Left lung (tissue), 14 donors: ENCODE measurements at places on chromosomes 5 and 9. TPM values are rescaled to one million over a fixed set of nuclear protein-coding genes. Genes with fewer than 3 reads are reported as not detected.

GRCh38 chr5:67746103-67746502 lies 469.5 kb upstream of the PIK3R1 start:
- no peak overlapping the region for H3K4me3 ChIP-seq
- no peaks in the 10 kb centered on the region for H3K4me1 ChIP-seq
- DNase-seq = no peak

GRCh38 chr9:129549684-129550083 lies 71.2 kb downstream of the C9orf50 start:
- H3K4me1 ChIP-seq = peaks cover 4% of the 10 kb centered on the region
- H3K27ac ChIP-seq = peak overlapping the region; percentile 67
- H3K27me3 ChIP-seq = no peaks in the 10 kb centered on the region
- no peaks in the 10 kb centered on the region for H3K36me3 ChIP-seq

GRCh38 chr5:154422298-154422697 lies 23.5 kb upstream of the SAP30L start:
- no peaks in the 10 kb centered on the region for H3K27me3 ChIP-seq
- DNase-seq = no peak
- H3K4me3 ChIP-seq = no peak overlapping the region
- H3K4me1 ChIP-seq = no peaks in the 10 kb centered on the region
- H3K27ac ChIP-seq = no peak overlapping the region

- H3K4me3 ChIP-seq = no peak overlapping the region
- H3K4me1 ChIP-seq = peaks cover 6% of the 10 kb centered on the region
- DNase-seq = no peak
- no peak overlapping the region for H3K27ac ChIP-seq
Measured at GRCh38 chr5:34599471-34600117, 56.5 kb upstream of the RAI14 start.

DNA sequence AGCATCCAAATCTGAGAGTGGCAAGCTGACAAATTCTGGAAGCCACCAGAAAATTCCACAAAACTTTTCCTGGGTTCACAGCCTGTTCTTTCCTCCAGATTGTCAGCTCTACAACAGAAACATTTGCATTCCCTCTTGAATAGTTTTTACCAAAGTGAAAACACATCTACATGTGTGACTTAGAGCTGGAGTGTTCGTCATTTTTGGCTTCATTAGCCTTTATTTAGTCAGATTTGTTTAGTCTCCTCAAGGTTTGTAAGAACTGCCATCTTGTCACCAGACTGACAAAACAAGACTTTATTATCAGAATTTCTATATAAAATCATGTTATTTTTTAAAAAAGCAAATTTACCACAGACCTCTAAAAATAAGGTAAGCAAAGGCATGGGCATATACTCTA lies 347.3 kb downstream of the TRIM36 start:
- H3K4me3 ChIP-seq = no peak overlapping the region
- DNase-seq = no peak
- H3K27ac ChIP-seq = no peak overlapping the region

GRCh38 chr5:6468104-6468503 lies 19.4 kb downstream of the UBE2QL1 start:
- H3K4me3 ChIP-seq = no peak overlapping the region
- no peaks in the 10 kb centered on the region for H3K27me3 ChIP-seq
- DNase-seq = no peak
- no peak overlapping the region for H3K27ac ChIP-seq
- H3K36me3 ChIP-seq = no peaks in the 10 kb centered on the region
- no peaks in the 10 kb centered on the region for H3K4me1 ChIP-seq

- H3K27me3 ChIP-seq = peaks cover 76% of the 10 kb centered on the region
- no peak for DNase-seq
- H3K36me3 ChIP-seq = no peaks in the 10 kb centered on the region
- no peak overlapping the region for H3K4me3 ChIP-seq
- no peak overlapping the region for H3K27ac ChIP-seq
Measured at GRCh38 chr5:115184770-115185169, 15.1 kb upstream of the TRIM36 start.

DNA sequence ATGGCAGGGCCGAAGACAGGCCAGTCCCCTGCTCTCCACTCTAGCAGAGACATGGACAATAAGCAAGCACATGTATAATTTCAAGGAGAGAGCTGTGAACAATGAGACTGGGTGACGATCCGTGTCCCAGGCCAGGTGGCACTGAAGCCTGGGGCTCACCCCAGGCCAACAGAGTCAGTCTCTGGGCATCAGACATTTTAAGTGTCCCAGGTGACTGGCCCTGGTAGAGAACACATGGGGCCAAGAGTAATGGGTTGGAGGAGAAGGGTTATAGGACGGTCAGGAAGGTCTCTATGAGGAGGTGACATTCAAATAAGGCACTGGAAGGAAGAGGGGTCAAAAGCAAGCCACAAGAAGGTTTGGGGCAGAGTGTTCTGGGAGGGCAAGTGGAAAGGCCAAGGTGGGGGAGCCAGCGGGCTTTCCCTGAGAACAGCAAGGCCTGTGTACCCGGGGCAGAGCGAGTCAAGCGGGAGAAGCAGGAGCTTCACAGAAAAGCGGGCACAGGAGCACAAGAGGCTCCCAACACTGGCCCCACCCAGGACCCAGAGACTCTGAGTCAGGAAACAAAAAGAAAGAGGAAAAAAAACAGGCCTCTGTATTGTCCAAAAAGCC lies 1.1 kb upstream of the AKNA start:
- no peaks in the 10 kb centered on the region for H3K36me3 ChIP-seq
- DNase-seq = no peak
- H3K27ac ChIP-seq = peak overlapping the region; percentile 91
- peaks cover 98% of the 10 kb centered on the region for H3K4me1 ChIP-seq
- no peaks in the 10 kb centered on the region for H3K27me3 ChIP-seq
- no peak overlapping the region for H3K4me3 ChIP-seq

PIP5K1B gene
- 24.8 TPM for total RNA-seq

CCL21 gene
- total RNA-seq = 136 TPM

NMUR2 gene
- total RNA-seq = 1.3 TPM

LRRC14B gene
- not detected for total RNA-seq
